ENCODE measurements at places on chromosomes 2 and 18. TPM values are rescaled to one million over a fixed set of nuclear protein-coding genes. Genes with fewer than 3 reads are reported as not detected.

DNA sequence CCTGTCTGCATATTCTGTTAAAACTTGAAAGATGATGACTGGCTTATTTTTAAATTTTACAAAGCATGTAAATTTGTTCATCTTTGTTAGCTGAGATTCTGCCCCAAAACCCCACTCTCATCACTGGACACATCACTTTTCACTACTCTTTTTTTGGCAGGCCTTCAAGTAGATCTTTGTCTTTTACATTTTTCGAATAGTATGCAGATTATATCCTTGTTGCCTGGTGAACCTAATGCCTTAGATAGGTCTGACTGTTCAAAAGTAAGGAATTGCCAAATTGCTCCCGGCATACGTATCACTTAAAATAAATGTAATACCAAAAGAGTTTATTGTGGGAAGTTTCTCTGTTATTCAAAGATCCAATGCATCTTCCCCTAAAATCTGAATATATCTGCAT, 303.3 kb downstream of the XIRP2 start:
- no peak for DNase-seq

DNA sequence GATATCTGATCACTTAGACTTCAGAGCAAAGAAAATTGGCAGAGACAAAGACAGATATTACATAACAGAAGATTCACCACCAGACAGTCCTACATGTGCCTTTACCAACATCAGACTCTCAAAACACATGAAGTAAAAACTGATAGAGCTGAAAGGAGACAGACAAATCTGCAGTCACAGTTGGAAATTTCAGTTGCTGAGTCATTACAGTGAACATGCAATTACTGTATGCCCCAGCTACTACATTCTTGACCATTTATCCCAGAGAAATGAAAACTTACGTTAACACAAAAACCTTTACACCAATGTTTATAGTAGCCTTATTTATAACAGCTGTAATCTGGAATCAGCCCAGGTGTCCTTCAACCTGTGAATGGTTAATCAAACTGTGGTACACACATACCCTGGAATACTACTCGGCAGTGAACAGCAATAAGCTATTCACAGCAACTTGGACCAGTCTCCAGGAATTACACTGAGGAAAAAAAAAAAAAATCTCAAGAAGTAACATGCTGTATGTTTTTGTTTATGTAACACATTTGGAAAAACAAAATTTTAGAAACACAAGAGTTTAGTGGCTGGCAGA, 7.5 kb upstream of the SCLY start:
- no peak for DNase-seq

- DNase-seq: no peak
Observed at GRCh38 chr18:46237891-46238290, 133.7 kb downstream of the HAUS1 start.

DNA sequence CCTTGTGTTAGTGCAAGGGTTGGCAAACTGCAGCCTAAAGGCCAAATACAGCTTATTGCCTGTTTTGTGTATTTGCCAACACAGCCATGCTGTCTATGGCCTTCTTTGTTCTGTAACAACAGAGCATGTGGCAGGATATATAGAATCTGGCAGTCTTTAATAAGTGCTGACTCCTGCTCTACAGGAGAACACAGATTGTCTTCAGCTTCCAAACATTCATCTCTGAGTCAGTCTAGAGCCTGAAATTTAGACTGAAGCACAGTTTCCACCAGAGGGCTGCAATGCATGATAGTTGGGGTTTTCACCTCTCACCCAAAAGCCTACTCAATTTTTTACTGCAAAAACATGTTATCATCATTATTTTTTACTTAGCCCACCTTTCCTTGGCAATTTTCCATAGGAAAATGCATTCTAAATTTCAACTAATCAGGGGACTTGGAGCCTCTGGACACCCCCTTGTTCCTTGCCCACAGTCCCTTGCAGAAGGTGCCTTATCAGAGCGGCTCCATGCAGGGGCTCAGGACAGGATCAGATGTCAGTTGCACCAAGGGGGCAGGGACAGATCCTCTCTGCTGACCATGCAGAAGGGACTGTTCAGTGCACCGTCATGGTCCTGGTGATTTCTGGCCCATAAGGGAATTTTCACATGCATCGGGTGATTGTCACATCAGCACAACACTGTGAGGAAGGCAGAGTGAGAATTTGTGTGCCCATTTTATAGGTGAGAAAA, 12.4 kb downstream of the IL37 start:
- DNase-seq: no peak

The ASXL3 gene
- 0.07 TPM for total RNA-seq

The CRYGD gene
- not detected for total RNA-seq

- DNase-seq: no peak
Observed at GRCh38 chr2:168244318-168244717, 3.1 kb downstream of the STK39 start.

DNA sequence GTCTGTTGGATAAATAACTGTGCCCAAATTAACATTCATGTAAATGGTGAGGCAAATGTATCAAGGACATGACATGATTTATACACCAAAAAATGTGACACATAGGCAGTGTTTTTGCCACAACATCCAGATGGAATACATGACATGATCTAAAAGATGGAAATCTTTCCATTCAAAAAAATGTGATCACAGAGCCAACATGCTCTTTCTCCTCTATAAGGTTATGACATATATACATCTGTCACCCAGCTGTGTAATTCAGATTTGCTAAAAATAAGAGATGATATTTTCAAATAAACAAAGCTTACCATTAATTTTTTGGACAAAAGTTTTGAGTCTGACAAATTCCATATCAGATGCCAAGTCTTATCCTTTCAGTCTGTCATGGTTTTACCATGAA, 95.5 kb upstream of the COL3A1 start:
- no peak for DNase-seq

DNA sequence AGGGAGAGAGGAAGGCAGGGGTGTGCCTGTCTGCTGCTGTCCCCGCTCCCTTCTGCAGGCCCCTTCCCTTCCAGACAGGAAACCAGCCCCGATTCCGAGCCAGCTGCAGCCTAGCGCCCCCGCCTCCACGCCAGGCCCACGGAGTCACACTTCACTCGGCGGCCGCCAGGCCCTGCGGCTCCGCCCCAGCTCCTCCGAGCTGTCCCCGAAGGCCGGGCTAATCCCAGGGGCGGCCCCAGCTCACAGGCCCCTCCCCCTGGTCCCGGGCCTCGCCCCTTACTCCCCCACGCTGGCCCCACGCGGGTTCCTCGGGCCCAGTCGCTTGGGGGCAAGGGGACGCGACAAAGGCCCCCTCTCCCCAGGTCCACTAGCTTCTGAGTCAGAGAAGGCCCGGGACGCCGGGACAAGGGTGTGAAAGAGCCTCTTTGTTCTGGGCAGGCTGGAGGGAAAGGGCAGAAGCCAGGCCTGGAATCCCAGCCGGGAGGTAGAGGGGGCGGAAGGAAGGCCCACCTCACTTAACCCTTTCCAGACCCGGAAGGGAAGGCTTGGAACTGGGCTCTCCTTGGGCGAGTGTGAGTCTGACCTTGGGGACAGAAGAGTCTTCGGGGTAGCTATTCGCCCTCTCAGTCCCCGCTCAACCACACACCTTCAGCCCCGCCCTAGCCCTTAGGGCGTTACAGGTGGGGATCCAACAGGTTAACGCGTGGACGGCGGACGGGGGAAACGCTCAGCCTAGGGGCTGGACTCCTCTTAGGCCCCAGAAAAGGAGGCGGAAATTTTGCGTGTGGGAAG, 1.2 kb downstream of the RTKN start:
- DNase-seq: peak; percentile 24

GRCh38 chr2:164314148-164314547, 307.1 kb downstream of the GRB14 start:
- no peak for DNase-seq

- no peak for DNase-seq
Observed at GRCh38 chr2:111055735-111056134, 65.0 kb upstream of the BCL2L11 start.

The PLCL1 gene
- total RNA-seq: 4.4 TPM

- no peak for DNase-seq
Observed at GRCh38 chr2:200625958-200626363, 40.1 kb downstream of the AOX1 start.

DNA sequence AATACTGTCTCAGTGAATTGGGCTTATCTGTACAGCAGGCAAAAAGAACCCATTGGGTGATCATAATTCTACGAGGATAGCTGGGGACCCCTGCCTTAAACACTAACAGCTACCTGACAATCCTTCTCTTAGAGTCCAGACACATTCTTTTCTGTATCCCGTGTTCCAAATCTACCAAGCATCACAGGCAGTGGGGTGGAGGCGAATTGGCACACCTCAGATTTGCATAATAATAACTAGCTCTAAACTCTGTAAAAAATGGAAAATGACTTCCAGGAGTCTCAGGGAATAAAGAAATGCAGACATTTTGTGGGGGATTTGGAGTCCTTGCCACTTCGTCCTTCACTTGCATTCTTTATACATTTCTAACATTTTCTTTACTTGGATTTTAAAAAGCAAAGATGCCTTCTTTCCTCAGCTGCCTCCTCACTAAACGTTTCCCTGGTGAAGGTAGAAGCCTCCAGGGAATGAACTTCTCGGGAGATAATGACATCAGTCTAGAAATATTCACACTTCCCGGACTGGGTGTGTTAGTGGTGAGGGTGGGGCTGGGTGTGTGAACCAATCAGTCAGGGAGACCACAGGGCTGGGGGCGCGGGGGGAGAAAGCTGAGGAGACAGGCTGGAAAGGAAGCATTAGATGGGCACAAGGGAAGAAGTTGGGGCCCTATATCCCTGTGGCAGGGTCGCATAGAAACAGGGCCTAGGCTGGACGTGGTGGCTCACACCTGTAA, 59.1 kb upstream of the BOD1L2 start:
- DNase-seq: no peak

- no peak for DNase-seq
Observed at GRCh38 chr2:3661149-3661660, 3.2 kb downstream of the ALLC start.

The KIF5C gene
- under 0.01 TPM for total RNA-seq

The RBM44 gene
- total RNA-seq: 0.33 TPM

GRCh38 chr18:58216071-58216481, 172.1 kb downstream of the NEDD4L start:
- no peak for DNase-seq

GRCh38 chr2:47530105-47530760, 127.3 kb downstream of the MSH2 start:
- DNase-seq: no peak

- no peak for DNase-seq
Observed at GRCh38 chr2:27212626-27213471, 781 bp upstream of the SLC5A6 start.

DNA sequence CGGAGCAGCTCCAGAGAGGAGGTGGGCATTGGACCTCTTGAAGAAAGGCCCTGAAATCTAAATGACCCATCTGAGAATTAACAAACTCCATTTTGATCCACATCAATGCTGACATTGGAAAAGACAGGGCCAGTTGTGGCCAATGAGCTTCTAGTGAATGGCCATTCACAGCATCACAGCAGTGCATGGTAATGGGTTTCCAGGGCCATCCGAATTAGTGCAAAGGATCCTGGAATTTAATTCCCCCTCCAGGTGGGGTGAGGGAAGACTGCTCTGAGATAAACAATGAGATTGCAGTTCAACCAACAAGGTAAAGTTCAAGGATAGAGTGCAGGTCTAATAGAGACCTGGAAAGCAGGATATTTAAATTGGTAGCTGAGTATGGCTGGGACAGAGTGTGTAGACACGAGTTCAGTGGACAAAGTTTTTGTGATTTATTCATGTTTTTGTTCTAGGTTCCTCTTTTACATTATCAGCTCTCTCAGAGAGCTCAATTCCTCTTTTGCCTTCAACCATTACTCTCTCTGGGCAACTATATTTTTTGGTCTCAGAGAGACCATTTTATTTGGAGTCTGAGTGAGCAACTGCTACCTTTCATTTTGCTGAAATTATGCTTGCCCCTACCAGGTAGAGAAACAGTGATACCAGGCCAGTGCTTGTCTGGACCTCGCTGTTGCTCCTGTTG, 5.0 kb downstream of the TACR1 start:
- no peak for DNase-seq

GRCh38 chr18:63267975-63268721, 51.4 kb downstream of the BCL2 start:
- DNase-seq: no peak

DNA sequence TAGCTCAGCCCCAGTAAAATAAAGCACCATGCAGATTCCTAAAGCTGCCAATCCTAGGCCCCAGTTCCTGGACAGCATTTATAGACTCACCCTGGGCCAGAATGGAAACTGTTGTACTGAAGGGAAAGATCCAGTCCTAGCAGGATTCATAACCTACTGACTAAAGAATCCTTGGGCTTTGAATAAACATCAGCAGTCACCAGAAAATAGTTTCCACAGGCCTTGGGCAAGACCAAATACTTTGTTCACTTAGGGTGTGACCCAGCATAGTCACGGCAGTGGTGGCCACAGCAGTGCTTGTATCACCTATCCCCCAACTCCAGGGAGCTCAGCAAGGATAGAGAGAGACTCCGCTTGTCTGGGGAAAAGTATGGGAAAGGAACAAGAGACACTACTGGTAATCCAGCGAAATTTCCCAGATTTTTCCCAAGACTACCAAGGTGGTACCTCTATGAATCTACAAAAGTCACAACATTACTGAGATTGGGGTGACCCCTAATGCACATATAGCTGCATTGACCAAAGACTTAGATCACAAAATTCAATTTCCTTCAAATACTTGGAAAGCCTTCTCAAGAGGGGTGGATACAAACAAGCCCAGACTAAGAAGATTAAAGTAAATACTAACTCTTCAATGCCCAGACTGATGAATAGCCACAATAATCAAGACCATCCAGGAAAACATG, 748.1 kb upstream of the LRATD1 start:
- DNase-seq: no peak

DNA sequence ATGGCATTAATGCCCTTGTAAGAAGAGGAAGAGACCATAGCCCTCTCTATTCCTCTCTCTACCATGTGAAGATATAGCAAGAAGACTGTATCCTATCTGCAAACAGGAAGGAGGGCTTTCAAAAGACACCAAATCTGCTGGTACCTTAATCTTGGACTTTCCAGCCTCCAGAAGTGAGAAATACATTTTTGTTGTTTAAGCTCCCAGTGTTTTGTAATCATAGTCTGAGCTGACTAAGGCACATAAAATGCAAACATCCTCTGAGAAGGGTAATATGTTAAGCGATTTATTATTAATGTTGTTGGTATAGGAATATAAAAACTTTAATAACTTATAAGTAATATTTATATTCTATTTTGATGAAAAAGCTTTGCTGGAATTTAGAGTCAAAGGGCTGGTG, 559.8 kb downstream of the SUCLG1 start:
- DNase-seq: no peak

The METTL4 gene
- 7.9 TPM for total RNA-seq

The NETO1 gene
- not detected for total RNA-seq

DNA sequence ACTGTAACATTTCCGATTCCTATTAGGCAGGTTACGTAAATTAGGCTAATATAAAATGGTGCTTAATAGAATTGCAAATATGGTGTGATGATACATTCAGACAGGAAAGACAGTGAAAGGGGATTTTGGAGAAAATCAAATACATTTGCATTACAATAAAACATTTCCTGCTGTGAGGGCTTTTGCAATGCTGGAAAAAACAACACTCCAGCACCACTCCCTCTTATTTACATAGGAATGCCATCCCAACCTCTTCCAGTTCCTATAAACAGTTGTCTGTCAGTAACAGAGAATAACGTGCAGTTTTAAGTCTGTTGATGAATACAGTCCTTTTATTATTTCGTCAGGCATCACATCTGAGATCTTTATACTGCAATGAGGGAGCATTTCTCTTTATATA, 298.8 kb upstream of the FANCL start:
- DNase-seq: no peak

The PARD6G gene
- 0.99 TPM for total RNA-seq

GRCh38 chr2:23624378-23624777, 239.4 kb downstream of the KLHL29 start:
- DNase-seq: no peak

GRCh38 chr18:63017076-63017475, 301.7 kb downstream of the PHLPP1 start:
- no peak for DNase-seq

Measured in pulmonary artery endothelial cell (primary cell).